ENCODE measurements at places on chromosomes 16 and 17. TPM values are rescaled to one million over a fixed set of nuclear protein-coding genes. Genes with fewer than 3 reads are reported as not detected.

GRCh38 chr17:75896415-75897159 is at the start of gene TRIM65:
Gene TRIM65, minus strand, starts transcription at chr17:75896951. Its CDS starts 14 bp downstream, at chr17:75896937.
- peak; percentile 77 for DNase-seq

DNA sequence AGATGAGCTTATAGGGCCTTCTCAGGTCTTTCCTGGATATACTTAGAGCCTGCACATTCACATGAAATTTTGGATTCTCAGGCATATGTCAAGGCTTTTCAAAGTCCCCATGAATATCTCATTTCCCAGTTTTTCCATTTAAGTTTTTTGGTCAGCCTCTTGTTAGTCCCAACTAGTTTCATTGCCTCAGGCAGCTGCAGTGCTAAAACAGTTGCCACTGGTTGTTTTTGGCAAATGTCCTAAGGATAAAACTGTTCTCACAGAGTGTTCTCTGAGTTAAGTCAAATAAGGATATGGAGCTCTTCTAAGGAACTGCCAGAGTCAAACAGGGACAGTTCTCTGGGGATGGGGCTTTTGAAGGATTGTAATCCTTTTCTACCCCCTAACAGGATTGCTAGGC is 39.9 kb upstream of the ABCC11 start:
- DNase-seq, result no peak

GRCh38 chr17:29593591-29594518 is 923 bp downstream of the ANKRD13B start:
- no peak for DNase-seq

The ZNF423 gene
- not detected for total RNA-seq
